NCI-H1092 (cell line): ENCODE measurements at places on chromosomes 2 and 18.

GRCh38 chr2:157800838-157801495, 75.2 kb downstream of the ACVR1 start:
- DNase-seq: no peak

- no peak for DNase-seq
Observed at GRCh38 chr2:69547984-69548715, 95.4 kb downstream of the AAK1 start.

- no peak for DNase-seq
Observed at GRCh38 chr18:63249771-63250170, 69.8 kb downstream of the BCL2 start.

DNA sequence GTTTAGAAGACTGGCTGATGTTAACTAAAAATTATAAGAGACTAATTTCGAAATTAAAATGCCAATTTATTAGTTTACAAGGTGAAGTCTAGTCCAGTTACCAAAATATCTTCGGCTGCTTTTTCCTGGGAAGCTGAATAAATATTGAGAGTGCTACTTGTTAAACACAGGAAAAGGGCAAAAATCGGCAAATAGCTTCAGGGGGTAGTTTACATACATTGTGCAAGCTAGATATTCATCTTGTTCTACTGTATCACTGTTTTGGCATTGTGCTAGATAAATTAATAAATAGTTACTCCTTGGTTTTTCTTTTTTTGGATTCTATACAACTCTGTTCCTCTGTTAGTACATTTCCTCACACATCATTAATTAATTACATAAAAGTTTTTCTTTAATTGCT, 29.3 kb downstream of the NHEJ1 start:
- no peak for DNase-seq

GRCh38 chr2:109173311-109174171, 44.5 kb downstream of the SH3RF3 start:
- peak; percentile 39 for DNase-seq

GRCh38 chr18:27467073-27467472, 282.0 kb upstream of the CHST9 start:
- DNase-seq: no peak

DNA sequence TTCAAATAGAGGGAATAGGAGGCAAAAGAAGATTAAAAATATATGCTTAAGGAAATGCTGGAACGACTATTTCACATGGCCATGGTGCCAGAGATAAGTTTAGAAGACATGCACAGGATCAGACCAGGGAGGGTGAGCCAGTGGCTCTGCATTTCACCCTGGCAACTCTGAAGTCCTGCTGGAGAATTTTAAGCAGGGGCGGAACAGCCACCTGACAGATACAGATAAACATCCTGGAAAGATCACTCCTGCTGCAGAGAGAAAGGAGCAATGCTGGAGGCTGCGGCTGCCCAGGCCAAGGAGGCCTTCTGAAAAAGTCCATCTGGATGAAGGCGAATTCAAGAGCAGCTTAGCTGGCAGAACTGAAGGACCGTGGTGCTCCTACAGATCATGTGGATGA, 755.9 kb downstream of the RNF144A start:
- DNase-seq: no peak

- no peak for DNase-seq
Observed at GRCh38 chr2:19349911-19350677, 8.3 kb downstream of the OSR1 start.

GRCh38 chr2:164773635-164774034, 68.0 kb downstream of the COBLL1 start:
- DNase-seq: no peak

DNA sequence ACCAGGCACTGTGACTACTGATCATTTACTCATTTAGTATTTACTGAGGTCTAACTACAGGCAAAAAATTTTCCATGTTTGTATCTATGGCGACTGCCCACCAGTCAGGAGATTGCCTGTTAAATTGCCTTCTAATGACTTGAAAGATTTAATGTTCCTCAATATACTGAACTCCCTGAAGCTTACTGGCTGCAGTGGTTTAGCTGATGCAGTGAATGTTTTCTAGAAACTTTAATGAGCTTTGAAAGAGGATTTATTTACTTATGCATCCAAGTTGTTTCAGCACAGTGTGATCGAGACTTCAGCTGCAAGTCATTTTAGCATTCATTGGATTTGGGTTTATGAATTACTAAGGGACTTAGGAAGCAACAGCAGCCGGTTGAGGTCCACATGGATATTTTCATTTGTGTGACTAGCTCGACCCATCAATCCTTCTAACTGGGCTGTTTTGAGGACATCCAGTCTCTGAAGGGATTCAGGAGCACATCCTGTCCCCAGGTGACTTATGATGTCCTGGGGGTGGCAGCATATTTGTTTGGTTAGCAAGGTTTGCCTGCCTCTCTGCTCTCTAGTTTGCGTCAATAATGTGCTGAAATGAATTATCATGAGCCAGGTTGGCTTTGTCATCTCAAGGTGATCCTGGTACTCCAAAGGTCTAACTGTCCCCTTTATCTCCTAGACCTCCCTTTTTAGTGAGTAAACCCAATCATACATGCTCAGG, 26.8 kb downstream of the ACMSD start:
- no peak for DNase-seq

DNA sequence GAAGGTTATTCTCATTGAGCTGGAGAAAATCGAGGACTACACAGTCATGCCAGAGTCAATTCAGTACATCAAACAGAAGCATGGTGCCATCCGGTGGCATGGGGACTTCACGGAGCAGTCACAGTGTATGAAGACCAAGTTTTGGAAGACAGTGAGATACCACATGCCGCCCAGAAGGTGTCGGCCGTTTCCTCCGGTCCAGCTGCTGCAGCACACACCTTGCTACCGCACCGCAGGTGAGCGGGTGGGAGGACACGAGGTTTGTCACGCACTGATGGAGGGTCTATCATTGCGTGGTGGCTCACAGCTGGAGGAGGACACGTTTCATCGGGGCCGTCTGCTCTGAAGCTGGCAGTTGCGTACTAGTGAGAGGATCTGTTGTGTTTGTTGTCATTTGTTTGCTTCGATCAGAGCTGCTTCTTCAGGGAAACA, 48.2 kb downstream of the IL1RL2 start:
- no peak for DNase-seq

DNA sequence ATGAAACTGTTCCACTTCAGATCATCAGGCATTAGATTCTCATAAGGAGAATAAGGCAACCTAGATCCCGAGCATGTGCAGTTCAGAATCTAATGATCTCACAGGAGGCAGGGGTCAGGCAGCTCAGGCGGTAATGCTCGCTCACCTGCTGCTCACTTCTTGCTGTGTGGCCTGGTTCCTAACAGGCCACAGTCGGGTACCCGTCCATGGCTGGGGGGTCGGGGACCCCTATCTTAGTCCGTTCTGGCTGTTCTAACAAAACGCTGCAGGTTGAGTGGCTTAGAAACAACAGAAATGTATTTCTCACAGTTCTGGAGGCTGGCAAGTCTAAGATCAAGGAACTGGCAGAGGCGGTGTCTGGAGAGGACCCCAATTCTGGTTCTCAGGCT, 79.2 kb downstream of the ASB1 start:
- DNase-seq: no peak

- DNase-seq: no peak
Observed at GRCh38 chr2:231063347-231063746, 6.7 kb downstream of the PSMD1 start.

- DNase-seq: no peak
Observed at GRCh38 chr2:86241611-86242010, 42.4 kb downstream of the MRPL35 start.

DNA sequence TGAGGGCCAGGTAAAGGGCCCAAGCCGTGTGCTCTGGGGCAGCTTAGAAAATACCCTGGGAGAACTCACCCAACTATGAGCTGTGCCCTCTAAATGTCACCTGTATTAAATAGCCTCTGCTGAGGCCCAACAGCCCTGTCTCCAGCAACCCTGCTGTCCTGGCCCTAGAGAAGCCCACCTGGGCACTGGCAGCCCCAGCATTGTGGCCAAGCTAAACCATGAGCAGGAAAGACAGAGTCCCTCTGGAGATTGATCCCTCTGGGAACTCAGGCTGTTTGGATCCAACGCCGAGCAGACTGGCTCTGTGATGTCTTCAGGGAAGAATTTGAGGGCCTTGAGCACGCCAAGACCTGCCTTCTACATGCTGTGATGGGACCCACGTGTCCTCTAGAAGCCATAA, 126.5 kb downstream of the TTC32 start:
- no peak for DNase-seq
